Heart right ventricle (tissue), 16 donors: ENCODE measurements at places on chromosomes 11 and 22.

- DNase-seq, result no peak
These were observed 3.3 kb upstream of the GCAT start for GRCh38 chr22:37804352-37804880.

DNA sequence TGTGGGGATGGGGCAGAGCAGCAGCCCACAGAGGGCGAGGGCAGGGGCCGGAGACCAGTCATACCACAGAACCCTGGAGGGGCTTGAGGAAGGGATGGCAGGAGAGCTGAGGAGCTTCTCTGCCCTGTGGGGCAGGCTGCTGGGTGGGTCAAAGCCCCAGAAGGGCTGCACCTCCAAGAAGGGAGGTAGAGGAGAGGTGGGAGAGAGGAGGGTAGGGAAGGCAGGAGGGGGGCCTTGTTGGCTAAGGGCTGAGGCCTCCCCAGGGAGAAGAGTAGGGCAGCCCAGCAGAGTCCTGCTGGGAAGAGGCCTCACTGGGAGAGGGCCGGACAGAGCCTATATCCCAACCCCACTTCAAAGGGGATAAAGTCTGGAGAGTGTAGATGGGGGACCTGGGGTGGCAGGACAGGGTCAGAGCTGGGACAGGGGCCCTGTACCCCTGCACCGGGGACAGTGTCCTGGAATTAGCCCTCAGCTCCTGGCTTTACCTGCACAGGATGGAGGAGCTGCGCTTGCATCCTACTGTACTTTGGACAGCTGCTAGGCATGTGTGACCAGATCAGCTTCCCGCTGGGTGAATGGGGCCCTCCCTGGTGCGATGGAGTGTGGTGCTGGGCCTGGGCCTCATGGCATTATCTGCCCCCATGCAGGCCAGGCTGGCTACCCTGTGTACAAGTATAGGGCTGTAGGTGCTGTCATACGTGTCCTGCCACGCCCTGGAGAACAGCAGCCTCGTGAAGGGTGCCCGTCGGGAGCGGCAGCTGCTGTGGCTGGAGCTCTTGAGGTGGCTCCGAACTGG, 7.3 kb downstream of the DGCR6L start:
- no peak for DNase-seq

DNA sequence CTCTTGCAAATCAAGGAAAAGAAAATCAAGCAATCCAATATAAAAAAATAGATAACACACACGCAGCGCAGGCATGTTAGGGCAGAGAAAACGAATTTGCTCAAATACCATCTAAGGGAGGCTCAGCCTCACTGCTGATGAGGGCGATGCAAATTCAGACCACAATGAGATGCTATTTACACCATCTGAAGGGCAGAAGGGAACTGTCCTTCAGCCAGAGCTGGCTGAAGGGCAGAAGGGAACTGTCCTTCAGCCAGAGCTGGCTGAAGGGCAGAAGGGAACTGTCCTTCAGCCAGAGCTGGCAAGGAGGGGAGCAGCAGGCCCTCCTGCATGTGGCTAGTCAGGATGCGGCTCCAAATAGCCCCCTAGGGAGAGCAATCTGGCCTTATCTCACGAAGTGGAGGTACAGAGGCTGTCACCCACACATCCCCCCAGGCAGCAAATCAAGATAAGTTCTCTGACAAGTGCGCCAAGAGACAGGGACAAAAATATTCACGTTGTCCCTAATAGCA, 7.6 kb upstream of the SLC39A13 start:
- no peak for DNase-seq

GRCh38 chr11:10197091-10197490, 96.9 kb downstream of the SBF2 start:
- no peak for DNase-seq

GRCh38 chr11:134668076-134668475, 256.0 kb upstream of the B3GAT1 start:
- DNase-seq, result no peak

DNA sequence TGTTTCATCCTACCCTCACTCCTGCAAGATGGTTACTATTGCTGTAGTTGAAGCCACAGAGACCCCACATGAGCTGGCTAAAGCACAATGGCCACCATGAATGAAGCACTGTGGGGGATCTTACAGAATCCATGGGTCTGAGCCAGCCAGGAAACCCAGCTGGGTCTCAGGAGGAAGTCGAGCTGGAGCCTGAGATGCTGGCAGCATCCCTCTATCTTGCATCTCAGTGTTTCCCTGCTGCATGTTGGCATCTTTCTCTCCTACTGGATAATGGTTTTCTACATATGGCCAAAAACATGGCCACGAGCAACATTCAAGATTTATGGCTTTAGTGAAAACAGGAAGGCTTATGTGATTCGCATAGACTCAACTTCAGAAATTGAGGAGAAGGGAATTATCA, 219.3 kb upstream of the SNX19 start:
- DNase-seq, result no peak

DNA sequence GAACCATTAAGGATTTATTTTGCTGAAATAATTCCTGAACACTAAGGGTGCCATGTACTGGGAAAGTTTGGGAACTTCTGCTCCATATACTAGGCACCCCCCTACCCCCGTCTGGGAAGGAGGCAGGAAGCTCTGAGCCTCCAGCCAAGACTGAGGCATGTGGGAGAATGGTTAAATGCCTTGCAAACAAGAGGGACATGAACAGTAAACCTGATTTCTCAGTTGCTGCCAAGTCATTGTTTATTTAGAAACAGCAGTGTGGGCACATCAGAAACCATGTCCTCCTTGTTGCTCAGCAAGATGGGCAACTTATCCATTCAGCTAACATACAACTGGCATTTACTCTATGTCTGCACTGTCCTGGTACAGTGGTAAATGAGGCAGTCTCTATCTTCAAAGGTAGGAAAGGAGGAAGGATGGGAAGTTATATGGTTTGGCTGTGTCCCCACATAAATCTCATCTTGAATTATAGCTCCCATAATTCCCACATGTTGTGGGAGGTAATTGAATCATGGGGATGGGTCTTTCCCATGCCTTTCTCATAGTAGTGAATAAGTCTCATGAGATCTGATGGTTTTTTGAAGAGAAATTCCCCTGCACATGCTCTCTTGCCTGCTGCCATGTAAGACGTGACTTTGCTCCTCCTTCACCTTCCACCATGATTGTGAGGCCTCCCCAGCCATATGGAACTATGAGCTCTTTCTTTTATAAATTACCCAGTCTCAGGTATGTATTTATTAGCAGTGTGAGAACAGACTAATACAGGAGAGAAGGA, 459.1 kb downstream of the MIAT start:
- no peak for DNase-seq

DNA sequence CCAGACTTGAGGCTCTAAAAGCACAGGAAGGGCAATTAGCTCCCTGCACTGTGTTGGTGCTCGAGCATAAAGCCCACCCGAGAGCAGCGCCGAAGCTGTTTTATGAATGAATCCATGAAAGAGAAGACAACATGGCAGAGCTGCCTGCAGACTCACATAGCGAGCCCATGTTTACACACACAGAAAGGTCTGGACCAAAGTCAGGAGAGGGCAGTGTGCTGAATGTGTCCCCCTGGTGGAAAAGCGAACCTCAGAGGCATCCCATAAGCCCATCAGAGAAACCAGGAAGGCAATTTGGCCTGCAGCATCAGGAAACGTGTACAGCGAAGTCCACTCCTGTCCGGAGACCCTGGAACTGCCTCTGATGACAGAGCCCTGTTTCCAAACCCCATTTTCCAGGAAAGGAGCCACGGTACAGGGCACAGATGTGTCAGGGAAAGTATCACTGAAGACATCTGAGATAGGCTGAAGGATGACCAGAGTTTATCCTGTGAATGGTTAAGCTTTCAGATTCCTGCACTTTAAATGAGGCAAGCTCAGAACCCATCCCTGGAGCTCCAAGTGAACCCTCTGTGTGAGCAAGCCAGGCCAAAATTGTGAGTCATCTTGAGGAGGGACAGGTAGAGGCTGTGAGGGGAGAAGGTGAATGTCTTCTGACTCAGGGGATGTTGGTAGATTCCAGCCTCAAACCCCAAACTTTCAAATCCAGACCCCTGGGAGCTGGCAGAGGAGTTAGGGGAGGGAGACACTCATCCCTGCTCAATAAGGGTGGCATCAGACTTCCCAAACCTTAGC, 36.9 kb downstream of the CHRDL2 start:
- DNase-seq, result no peak

GRCh38 chr11:75760710-75761493, 7.7 kb upstream of the DGAT2 start:
- no peak for DNase-seq
